ENCODE measurements at places on chromosomes 3 and 15. TPM values are rescaled to one million over a fixed set of nuclear protein-coding genes. Genes with fewer than 3 reads are reported as not detected.
A peak's percentile ranks its signal among the peaks of the same experiment; 100 is the strongest.

- DNase-seq = no peak
- no peaks in the 10 kb centered on the region for H3K36me3 ChIP-seq
- no peaks in the 10 kb centered on the region for H3K4me1 ChIP-seq
- no peak overlapping the region for H3K27ac ChIP-seq
Observed at GRCh38 chr3:123349566-123350435, 99.1 kb downstream of the ADCY5 start.

DNA sequence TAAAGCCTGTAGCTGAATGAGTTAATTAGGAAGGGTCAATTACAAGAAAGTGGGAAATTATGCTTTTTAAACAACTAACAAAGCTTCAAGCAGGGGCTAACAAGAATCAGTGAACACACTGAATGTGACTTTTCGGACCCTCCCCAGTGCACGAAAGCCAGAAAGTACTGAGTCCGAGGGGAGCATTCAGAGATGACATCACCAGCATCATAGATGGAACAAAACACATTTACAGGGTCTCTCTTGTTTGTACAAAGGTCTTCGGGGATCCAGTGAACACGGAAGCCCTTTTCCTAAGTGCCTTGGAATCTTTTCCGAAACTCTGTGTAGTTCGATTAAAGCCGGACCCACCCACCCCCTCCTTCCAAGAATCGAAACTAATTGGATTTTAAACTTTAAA, 829 bp downstream of the DCP1A start:
- peak overlapping the region; percentile 98 for H3K27ac ChIP-seq
- H3K4me3 ChIP-seq = peak overlapping the region; percentile 99
- peaks cover 13% of the 10 kb centered on the region for H3K4me1 ChIP-seq
- H3K36me3 ChIP-seq = no peaks in the 10 kb centered on the region
- no peaks in the 10 kb centered on the region for H3K27me3 ChIP-seq

CDCP1 gene
- 0.82 TPM for total RNA-seq

ZNF662 gene
- total RNA-seq = 0.19 TPM

GRCh38 chr3:128068156-128068620, 16.0 kb downstream of the SEC61A1 start:
- H3K4me1 ChIP-seq = peaks cover 5% of the 10 kb centered on the region
- H3K4me3 ChIP-seq = no peak overlapping the region
- peaks cover 98% of the 10 kb centered on the region for H3K36me3 ChIP-seq
- H3K27ac ChIP-seq = no peak overlapping the region

- no peaks in the 10 kb centered on the region for H3K4me1 ChIP-seq
- DNase-seq = no peak
- peaks cover 2% of the 10 kb centered on the region for H3K27me3 ChIP-seq
- H3K4me3 ChIP-seq = no peak overlapping the region
Observed at GRCh38 chr15:91186904-91187656, 87.0 kb downstream of the SV2B start.

DNA sequence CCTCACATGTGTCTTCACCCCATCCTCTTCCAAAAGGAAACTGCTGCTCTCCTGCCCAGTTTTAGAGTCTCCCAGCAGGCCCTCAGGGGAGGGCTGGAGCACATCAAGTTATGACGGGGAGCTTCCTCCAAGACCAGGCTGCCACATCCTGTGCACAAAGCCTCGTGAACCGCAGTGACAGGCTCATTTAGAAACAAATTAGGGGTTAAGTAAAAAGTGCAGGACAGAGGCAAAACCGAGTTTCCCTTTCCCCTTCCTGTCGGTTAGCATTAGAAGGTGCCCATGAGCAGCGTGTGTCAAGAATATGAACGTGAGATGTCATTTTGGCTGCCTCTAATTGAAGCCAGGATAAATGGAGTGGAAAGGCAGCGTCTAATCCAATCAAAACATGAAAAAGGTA, 199.7 kb downstream of the ARRDC4 start:
- no peak for DNase-seq
- no peak overlapping the region for H3K4me3 ChIP-seq
- no peak overlapping the region for H3K27ac ChIP-seq
- H3K27me3 ChIP-seq = no peaks in the 10 kb centered on the region
- no peaks in the 10 kb centered on the region for H3K4me1 ChIP-seq
- H3K36me3 ChIP-seq = no peaks in the 10 kb centered on the region

DNA sequence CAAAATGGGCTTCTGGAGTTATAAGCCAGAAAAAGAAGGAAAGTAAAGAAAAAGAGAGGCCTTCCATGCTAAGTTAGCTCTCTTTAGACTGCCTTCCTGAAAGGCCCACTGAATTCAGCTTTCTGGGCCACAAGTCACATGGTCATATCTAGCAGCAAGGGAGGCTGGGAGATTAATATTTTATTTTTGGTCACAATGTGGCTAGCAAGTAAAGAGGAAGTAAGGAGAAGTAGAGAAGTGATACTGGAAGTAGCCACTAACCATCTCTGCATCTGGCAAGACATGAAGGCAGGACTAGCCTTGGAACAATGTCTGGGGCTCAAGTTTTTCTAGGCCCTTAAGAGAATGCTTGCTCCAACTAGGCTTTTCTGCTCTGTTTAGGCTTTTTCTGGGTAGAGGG, 81.8 kb upstream of the UBE2E1 start:
- no peaks in the 10 kb centered on the region for H3K36me3 ChIP-seq
- H3K27me3 ChIP-seq = no peaks in the 10 kb centered on the region
- no peak for DNase-seq
- no peak overlapping the region for H3K4me3 ChIP-seq

- no peak for DNase-seq
- H3K4me3 ChIP-seq = no peak overlapping the region
- H3K27ac ChIP-seq = peak overlapping the region; percentile 3
Observed at GRCh38 chr3:49416867-49417266, 4.6 kb downstream of the TCTA start.

DNA sequence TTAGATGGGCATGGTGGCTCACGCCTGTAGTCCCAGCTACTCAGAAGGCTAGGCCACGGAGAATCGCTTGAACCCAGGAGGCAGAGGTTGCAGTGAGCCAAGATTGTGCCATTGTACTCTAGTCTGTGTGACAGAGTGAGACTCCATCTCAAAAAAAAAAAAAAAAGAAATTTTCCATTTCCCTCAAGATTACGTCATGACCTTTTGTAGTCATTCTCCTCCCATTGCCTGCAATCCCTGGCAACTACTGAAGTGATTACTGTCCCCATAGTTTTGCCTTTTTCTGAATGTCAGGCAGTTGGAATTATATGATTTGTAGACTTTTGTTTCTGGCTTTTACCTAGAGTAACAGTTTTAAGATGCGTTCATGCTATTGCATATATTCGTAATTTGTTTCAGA, 28.0 kb downstream of the WDR76 start:
- no peaks in the 10 kb centered on the region for H3K36me3 ChIP-seq
- no peaks in the 10 kb centered on the region for H3K27me3 ChIP-seq
- no peak for DNase-seq
- no peak overlapping the region for H3K4me3 ChIP-seq

DNA sequence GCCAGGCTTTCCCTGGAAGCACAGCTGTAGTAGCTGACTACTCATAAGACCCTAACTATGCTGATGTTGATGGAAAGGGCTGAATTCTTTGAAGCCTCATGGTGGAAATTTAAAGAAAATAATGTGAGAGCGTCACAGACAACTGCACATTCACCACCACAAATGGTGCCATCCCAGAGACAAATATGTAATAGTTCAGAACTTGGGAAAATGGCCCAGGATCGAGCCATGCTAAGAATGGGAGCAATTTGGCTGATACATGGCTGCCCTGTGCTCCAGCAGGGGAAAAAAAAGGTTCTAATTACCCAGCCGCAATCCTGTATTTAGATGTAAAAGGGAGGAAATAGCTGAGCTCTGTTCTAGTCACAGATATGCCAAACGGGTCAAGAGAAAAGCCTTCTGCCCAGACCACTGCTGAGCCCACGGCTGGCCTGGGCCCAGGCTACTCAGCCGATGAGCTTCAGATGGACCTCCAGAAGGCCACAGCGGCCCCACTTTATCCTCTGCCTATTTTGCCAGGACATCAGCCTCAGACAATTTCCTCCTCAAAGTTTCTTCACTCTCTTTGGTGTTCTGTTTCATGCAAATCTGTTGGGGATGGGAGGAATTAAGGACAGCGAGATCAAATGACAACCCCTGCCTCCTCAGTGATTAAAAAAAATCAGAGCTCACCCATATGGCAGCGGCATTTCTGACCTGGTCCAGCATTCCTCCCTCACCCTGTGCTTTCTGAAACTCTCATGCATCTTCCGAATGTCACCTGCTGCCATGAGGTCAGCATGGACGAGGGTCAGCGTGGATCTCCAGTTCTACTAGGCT, 54.5 kb upstream of the MEX3B start:
- no peak overlapping the region for H3K4me3 ChIP-seq
- H3K36me3 ChIP-seq = no peaks in the 10 kb centered on the region
- DNase-seq = no peak
- H3K27ac ChIP-seq = no peak overlapping the region
- H3K27me3 ChIP-seq = no peaks in the 10 kb centered on the region

- no peak overlapping the region for H3K4me3 ChIP-seq
- no peak for DNase-seq
- no peaks in the 10 kb centered on the region for H3K4me1 ChIP-seq
- H3K27me3 ChIP-seq = no peaks in the 10 kb centered on the region
Observed at GRCh38 chr15:27707257-27707656, 391.9 kb downstream of the OCA2 start.

DNA sequence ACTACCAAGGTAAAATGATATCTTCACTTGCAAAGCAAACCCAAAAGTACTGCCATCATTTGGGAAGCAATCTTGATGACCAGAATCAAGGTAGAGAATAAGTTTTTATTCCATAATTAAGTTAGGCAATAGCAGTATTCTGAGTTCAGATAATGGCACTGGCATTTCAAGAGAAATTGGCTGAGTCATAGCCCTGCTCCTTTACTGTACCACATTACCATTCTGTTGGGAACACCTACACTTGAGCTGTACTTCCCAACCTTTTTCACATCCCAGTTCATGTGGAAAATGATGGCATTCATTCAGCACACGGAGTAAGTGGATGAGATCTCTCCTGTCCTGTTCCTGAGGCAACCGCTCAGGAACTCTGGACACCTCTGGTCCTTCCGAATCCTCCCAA, 311.6 kb upstream of the TPRG1 start:
- no peaks in the 10 kb centered on the region for H3K27me3 ChIP-seq
- H3K36me3 ChIP-seq = no peaks in the 10 kb centered on the region
- H3K4me1 ChIP-seq = peaks cover 9% of the 10 kb centered on the region
- H3K27ac ChIP-seq = no peak overlapping the region
- DNase-seq = no peak

ZNF774 gene
- 8.0 TPM for total RNA-seq

GRCh38 chr15:25054943-25055342, 100.2 kb downstream of the SNRPN start:
- DNase-seq = no peak
- no peaks in the 10 kb centered on the region for H3K4me1 ChIP-seq
- H3K27me3 ChIP-seq = no peaks in the 10 kb centered on the region
- H3K36me3 ChIP-seq = peaks cover 95% of the 10 kb centered on the region

- no peaks in the 10 kb centered on the region for H3K4me1 ChIP-seq
- H3K27ac ChIP-seq = no peak overlapping the region
Observed at GRCh38 chr3:115187149-115187757, 40.2 kb upstream of the ZBTB20 start.

- no peaks in the 10 kb centered on the region for H3K4me1 ChIP-seq
- H3K4me3 ChIP-seq = no peak overlapping the region
- no peaks in the 10 kb centered on the region for H3K27me3 ChIP-seq
- no peak for DNase-seq
Observed at GRCh38 chr3:175258763-175259162, 399.6 kb downstream of the NAALADL2 start.

GJD2 gene
- not detected for total RNA-seq

GRCh38 chr15:25797511-25797935, 65.6 kb downstream of the ATP10A start:
- no peak for DNase-seq
- H3K27ac ChIP-seq = no peak overlapping the region
- peaks cover 8% of the 10 kb centered on the region for H3K4me1 ChIP-seq
- H3K4me3 ChIP-seq = no peak overlapping the region
- H3K27me3 ChIP-seq = no peaks in the 10 kb centered on the region

FAM3D gene
- 0.83 TPM for total RNA-seq

GRCh38 chr3:46127503-46127902, 80.6 kb downstream of the CCR1 start:
- H3K36me3 ChIP-seq = no peaks in the 10 kb centered on the region
- no peaks in the 10 kb centered on the region for H3K4me1 ChIP-seq
- no peak overlapping the region for H3K27ac ChIP-seq
- no peak overlapping the region for H3K4me3 ChIP-seq
- DNase-seq = no peak

DNA sequence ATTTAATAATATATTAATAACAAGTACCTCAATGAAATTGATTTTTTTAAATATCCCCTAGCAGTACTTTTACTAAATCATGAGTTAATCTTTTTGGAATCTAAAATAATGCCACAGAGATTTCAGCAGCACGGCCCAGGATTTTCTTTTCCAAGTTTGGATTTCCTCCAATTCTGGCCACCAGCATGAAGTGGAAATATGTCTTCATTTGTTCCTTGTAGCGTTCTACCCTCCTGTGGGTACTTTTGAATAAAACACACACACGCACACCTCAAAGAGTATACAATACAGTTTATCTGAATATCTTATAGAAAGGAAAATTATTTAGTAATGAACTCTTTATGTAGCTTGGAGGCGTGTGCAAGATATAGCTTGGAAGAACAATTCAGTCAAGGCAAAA, 125.1 kb upstream of the STT3B start:
- no peaks in the 10 kb centered on the region for H3K27me3 ChIP-seq
- H3K4me1 ChIP-seq = no peaks in the 10 kb centered on the region
- H3K4me3 ChIP-seq = no peak overlapping the region
- no peak overlapping the region for H3K27ac ChIP-seq
- H3K36me3 ChIP-seq = no peaks in the 10 kb centered on the region
- DNase-seq = no peak

DNA sequence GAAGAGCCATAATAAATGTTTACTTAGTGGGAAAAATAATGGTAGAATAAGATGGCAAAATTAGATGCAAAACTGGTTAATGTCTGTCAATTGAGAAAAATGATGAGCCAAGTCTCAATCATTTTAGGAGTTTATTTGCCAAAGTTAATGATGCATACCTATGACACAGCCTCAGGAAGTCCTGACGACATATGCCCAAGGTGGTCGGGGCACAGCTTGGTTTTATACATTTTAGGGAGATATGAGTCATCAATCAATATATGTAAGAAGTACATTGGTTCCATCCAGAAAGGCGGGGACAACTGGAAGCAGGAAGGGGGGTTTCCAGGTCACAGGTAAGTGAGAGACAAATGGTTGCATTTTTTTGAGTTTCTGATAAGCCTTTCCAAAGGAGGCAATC, 31.5 kb downstream of the CLEC3B start:
- H3K27me3 ChIP-seq = no peaks in the 10 kb centered on the region
- no peak for DNase-seq
- no peak overlapping the region for H3K4me3 ChIP-seq
- H3K4me1 ChIP-seq = peaks cover 28% of the 10 kb centered on the region
- peak overlapping the region; percentile 74 for H3K27ac ChIP-seq
